ENCODE measurements at places on chromosomes 11 and 22. TPM values are rescaled to one million over a fixed set of nuclear protein-coding genes. Genes with fewer than 3 reads are reported as not detected.

Gene OR8A1
- polyA plus RNA-seq = not detected

DNA sequence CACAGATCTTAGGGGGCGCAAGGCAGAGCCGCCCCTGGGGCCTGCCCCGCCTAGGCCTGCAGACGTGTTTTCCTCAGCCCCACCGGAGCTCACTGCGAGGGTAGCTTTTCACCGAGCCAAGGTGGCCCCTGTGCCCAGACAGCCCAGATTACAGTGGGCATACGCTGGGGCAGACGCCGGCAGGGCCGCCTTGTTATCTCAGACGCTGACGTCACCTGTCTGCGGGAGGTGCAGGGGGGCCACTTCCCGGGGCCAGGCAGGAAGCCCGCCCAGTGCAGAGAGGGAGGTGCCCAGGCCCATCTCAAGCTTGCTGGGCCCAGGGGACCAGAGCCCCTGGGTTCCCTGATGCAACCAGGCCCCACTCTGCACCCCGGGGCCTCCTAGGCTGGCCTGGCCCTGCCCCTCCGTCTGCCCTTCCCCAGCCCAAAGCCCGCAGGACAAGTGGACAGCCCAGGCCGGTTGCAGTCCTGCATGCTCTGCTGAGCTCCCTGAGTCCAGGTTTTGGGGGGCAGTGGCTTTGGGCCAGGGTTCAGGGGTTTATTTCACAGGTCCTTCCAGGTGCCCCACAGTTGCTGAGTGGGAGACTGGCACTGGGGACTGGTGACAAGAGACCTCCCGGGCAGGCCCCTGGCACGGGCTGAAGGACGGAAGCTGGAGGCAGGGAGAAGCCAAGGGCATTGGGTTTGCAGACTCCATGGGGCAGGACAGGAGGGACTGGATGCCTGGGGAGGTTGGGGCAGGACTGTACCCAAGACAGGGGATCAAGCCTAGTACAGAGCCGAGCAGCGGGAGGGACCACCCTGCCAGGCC, 38.6 kb downstream of the IGF2 start:
- DNase-seq = no peak

DNA sequence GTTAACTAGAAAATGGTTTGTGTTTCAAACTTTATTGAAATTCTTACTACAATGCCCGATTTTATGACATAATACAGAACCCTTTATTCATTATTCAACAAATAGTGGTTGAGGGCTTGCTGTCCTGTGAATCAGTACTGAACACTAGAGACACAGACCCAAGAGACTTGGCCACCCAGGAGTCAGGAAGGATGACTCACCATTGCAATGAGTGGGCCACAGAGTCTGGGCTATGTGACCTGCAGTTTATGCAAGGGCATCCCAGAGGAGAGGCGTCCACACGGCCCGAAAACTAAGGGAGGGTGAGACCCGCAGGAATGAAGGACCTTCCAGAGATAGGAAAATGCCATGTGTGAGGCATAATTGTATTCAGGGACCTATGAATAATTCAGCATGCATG, 143.8 kb upstream of the DDI1 start:
- DNase-seq = no peak

- DNase-seq = no peak
These were observed 330.5 kb downstream of the TBC1D22A start for GRCh38 chr22:47092896-47093311.

DNA sequence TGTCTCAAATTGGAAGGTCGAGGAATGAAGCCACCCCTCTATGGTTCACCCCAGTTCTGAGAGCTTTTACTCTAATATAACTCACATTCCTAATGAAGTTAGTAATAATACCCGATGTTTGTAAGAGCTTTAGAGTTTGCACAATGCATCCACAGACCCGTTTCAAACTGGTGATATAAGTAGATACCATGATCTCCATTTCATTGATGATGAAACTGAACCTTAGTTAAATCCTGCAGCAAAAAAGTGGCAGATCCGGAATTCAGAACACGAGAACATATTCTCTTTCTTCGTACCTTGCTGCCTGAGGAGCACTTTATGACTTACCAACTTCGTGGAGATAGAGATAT, 757 bp upstream of the RBFOX2 start:
- DNase-seq = no peak

- no peak for DNase-seq
These were observed 47.9 kb upstream of the YWHAH start for GRCh38 chr22:31896472-31896871.

DNA sequence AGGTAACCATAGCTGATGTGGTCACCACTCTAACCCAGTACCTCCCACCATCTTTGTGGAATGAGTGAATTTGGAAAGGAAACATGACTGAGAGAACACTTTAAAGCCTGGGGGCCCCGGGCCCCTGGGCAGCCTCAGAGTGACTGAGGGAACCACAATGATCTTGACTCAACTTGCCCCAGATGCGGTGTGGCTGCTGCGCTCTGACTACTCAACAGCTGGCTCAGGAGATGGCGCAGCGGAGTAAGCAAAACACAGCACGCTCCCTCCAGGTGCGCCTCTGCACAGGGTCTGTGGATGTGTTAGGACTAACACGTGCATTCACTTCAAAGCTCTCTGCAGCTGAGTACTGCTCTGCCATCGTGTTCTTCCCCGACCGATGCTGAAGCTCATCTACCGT, 5.9 kb downstream of the RNF215 start:
- DNase-seq = no peak

Measured in right renal pelvis (tissue), 4 donors.